ENCODE measurements at places on chromosomes 16 and 17.

- DNase-seq = no peak
Observed at GRCh38 chr17:920190-920589, 59.4 kb downstream of the NXN start.

GRCh38 chr17:19720210-19720475, 3.8 kb upstream of the SLC47A2 start:
- DNase-seq = no peak

DNA sequence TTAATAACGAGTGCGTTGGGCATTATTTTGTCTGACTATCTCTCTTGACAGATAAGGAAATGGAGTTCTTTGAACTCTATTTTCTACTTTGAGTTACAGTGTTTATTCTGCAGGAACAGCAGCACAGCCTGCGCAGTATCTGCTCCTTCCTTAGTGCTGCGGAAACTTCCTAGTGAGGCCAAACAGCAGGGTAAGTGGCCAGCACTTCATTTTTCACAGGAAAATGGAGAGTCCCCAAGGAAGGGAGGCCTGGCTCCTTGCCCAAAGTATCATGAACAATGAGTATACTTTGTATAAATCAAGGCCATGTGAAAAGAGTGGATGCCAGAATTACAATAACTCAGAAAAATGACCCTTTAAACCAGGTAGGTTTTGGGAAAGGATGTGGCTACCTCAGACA, 140.6 kb downstream of the VPS53 start:
- no peak for DNase-seq

GRCh38 chr17:78276098-78276887, 44.9 kb downstream of the TMEM235 start:
- no peak for DNase-seq

- DNase-seq = no peak
Observed at GRCh38 chr16:51116353-51116752, 34.7 kb downstream of the SALL1 start.

DNA sequence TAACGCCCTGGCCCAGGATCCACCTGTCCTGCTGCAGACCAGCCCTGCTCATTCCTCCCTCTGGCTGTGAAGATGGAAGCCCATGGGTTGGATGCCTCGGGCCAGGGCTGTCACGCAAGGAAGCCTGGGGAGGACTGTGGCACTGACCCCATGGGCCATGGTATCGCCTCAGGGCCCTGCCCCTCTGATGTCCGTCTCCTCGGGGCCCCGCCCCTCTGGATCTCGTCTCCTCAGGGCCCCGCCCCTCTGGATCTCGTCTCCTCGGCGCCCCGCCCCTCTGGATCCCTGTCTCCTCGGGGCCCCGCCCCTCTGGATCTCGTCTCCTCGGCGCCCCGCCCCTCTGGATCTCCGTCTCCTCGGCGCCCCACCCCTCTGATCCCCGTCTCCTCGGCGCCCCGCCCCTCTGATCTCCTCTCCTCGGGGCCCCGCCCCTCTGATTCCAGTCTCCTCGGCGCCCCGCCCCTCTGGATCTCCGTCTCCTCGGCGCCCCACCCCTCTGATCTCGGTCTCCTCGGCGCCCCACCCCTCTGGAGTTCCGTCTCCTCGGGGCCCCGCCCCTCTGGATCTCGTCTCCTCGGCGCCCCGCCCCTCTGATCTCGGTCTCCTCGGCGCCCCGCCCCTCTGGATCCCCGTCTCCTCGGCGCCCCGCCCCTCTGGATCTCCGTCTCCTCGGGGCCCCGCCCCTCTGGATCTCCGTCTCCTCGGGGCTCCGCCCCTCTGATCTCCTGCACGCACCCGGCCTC, 24.0 kb downstream of the METRNL start:
- DNase-seq = no peak

- peak; percentile 97 for DNase-seq
Observed at GRCh38 chr17:17280613-17281549, at the start of gene COPS3. Gene COPS3, minus strand, starts transcription at chr17:17281246. Its CDS starts 60 bp downstream, at chr17:17281186.

- DNase-seq = peak; percentile 33
Observed at GRCh38 chr17:64938925-64939474, 19.7 kb upstream of the LRRC37A3 start.

- DNase-seq = no peak
Observed at GRCh38 chr16:48075398-48075797, 80.4 kb downstream of the ABCC12 start.

DNA sequence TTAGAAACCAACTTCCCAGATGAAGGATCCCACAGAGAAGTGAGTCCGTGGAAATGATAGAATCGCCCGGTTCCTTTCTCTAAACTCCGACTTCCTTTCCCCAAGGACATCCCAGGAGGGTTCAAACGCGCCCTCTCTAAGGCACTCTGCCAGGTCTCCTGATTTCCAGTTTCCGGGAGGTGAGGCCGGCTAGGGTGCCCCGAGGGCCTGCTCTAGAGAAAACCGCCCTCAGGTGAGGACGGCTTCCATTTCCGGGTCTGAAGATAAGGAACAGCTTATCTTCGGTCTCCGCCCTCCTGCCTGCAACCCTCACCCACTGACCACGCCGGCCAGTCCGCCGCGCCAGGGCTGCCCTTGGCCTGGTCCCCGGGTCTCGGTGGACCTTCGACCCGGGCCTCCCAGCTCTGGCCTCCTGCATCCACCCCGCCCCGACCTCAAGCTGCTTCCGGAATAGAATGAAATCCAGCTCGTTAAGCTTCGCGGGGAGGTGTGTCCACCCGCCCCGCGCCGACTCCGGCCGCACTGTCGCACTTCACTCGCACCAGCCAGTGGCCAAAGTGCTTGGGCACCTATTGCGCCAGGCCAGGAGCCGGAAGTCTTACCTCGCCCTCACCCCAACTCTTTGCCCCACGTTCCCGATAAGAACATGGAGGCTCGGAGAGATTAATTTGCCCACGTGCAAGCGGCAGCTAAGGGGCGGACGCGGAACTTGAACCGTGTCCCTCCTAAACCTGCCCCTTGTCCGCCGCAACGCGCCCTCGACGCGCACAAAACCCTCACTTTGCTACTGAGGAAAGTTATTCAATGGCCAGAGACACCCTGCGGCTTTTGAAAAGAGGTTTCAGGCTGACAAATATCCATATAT, 836 bp upstream of the MMP15 start:
- peak; percentile 61 for DNase-seq

- DNase-seq = peak; percentile 76
Observed at GRCh38 chr17:51119415-51120356, 982 bp downstream of the SPAG9 start.

DNA sequence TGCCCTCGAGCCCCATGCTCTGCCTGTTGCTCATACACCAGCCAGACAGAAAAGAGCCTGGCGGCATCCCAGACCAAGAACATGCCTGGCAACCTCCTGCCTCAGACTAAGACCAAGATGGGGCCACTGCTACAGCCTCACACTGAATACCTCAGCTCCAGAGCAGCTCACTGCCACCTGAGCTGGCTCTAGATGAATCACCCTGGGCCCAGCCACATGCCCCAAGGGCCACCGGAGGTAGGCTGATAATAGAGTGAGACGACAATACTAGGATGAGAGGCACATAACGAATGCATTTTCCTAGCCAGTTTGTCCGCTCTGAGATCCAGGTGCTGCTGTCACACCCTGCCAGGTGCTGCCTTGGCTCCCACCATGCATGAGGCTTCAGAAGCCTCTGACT, 13.0 kb downstream of the PIP4K2B start:
- DNase-seq = no peak

GRCh38 chr16:74601126-74601871, 5.6 kb downstream of the GLG1 start:
- DNase-seq = no peak

Data from right kidney (tissue), 9 donors.